ENCODE measurements at places on chromosomes 12 and 14. TPM values are rescaled to one million over a fixed set of nuclear protein-coding genes. Genes with fewer than 3 reads are reported as not detected.

DNA sequence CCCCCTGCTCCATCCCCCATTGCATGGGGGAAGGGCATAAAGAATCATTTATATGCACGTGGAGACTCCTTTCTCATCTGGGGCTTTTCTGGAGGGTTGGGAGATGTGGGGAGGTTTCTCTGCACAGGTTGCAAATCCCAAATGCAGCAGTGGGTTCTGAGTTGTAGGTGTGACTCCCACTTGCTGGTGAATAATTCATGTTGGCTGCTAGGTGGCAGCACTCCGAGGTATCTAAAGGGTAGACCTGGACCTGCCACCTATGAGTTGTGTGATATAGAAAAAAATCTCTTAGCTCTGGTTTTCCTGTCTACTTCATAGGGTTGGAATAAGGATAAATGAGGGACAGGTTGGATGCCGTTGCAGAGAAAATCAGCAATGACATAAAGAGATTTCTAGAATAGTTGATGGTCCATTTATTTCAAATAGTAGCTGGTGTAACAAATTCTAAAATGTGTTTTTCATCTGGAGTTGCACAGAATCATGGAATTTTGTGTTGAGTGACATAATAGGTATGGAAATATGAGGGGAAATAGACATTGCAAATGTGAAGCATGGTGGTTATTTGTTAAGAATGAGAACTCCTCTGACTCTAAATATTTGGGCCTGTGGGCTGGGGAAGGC, 4.6 kb downstream of the MARCHF9 start:
- DNase-seq = no peak

- DNase-seq = no peak
These were observed 116.6 kb upstream of the C14orf180 start for GRCh38 chr14:104462651-104463630.

- no peak for DNase-seq
These were observed 115.4 kb upstream of the PRICKLE1 start for GRCh38 chr12:42704810-42705401.

DNA sequence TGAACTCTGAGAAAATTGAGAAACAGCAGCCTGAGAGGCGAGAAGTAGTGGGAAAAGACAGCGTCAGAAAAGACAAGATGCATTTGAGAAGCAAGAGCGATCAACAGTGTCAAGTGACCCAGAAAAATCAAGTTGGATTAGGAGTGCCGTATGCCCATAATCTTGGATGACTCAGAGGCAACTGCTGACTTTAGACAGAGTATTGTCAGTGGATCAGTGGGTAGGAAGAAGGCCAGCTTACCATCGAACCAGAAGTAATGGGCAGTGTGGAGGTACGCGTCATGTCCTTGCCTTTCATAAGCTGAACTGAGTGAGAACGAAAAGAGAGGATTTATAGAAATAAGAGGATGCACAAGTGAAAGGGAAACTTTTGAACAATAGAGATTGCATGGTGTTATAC, 151.0 kb upstream of the NAV3 start:
- no peak for DNase-seq

DNA sequence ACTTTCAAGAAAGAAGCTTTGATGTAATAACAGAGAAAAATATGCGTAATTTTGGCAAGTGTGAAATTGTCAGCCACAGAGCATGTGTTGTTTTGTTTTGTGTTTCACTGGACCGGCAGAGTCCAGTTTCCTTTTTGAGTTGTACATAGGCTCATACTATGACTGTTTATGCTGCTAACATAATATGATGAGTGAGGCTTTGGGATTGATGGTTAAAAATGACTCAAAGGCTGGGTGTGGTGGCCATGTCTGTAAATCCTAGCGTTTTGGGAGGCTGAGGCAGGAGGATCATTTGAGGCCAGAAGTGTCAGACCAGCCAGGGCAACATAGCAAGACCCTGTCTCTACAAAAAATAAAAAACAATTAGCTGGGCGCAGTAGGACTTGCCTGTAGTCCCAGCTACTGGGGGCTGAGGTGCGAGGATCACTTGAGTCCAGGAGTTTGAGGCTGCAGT, 487.9 kb downstream of the PCNX1 start:
- no peak for DNase-seq

The KCNH3 gene
- total RNA-seq = not detected

The SUSD6 gene
- total RNA-seq = 15.6 TPM

The FOXG1 gene
- total RNA-seq = not detected

The RNF41 gene
- 40.3 TPM for total RNA-seq

The KRT73 gene
- not detected for total RNA-seq

The KRT72 gene
- total RNA-seq = not detected

The POTEM gene
- total RNA-seq = not detected

The RND1 gene
- total RNA-seq = 0.88 TPM

The TMTC3 gene
- 9.0 TPM for total RNA-seq
